ENCODE measurements at places on chromosomes 4 and X.

DNA sequence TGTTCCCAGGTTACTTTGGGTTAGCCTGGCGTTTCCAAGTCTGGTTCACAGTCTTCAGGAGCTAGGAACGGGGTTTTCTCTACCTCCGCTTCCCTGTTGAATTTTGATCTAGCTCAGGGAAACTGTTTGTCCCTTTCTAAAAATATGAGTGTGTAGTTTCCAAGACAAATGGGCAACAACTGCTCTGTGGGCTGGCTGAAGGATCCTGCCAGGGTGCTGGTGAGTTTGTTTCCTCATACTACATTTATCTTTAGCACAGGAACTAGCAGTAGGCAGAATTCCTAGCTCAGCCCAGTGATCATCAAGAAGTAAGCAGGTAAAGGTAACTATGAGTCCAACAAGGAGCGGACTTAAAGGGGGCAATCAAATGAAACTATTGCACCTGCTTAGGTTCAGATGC, 13.3 kb upstream of the FAM47E start:
- peak; percentile 80 for DNase-seq

DNA sequence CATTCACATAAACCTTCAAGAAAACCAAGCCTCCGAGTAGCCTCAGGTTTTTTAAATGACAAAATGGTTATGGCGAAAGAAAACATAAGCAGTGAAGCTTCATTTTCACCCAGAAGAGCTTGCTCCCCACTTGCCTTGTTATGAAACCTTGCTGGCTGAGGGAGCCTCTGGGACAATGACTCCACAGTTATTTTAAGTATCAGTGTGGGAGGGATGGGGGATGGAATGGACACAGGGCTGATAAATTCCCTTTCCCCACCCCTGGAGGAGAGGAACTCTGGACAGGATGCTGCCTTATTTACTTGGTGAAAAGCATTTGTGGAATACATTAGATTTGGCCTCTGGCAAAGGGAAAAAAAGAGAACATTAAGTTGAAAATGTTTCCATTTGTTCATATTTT, 220.7 kb upstream of the CNKSR2 start:
- peak; percentile 45 for DNase-seq

DNA sequence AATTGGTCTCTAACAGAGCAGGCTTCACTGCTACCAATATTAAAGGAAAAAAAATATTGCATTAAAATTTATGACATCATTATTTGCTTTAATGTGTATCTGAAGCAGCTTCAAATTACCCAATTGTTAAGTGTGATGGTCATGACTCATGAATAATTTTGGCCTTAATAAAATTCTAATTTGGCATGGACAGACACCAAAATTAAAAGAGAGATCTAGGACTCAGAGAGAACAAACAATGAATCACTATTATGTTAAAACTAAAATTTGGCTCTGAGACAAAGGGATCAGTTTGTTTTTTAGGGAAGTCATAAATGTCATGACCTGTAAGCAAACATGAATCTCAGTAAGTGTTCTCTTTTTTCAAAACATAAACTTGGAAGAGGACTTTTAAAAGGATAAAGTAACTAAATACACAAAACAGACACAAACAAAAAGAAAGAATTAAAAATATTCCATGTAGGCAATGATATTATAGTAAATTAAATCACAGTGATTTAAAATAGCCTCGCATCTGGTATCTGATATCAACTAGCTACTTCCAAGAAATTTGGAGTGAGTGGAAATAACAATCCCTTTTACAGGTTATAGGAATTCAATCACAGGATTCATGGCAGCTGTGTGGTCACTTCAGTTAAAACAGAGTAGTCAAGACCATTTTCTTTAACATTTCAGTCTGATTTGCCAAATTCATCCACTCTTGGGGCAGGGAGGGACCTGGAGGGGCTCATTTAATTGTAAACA, 11.6 kb downstream of the VEGFC start:
- no peak for DNase-seq

- DNase-seq = no peak
Measured at GRCh38 chr4:8547108-8547911, 32.9 kb upstream of the GPR78 start.

DNA sequence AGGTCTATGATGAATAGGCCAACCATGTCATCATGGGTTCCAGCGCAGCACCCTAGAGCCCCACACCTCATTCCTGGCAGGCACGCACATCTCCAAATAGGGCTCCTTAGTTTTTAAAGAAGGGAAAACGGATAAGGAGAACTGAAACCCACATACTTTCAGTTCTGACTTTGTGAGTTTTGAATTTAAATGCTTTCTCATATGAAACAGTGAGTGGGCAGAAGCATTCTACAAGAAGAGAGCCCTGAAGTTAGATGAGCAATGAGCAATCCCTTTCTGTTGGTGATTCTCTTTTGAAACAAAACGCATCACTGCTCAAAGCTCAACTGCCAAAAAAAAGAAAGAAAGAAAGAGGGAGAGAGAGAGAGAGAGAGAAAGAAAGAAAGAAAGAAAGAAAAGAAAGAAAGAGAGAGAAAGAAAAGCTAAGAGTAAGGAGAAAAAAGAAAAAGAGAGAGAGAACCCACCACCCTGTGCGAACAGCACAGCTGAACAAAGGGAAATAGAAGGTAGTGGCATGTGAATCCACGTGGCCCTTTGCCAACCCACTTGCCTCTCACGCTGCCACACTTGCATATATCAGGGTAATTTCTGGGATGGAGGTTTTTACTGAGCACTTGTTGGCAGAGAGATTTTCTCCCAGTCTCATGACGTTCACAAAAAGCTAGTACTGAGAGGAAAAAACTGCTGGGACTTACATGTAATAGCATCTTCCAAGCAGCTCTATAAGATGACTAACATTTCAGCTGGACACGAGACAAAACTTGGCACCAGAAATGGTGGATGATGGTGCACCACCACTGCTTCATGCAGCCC, 31.0 kb downstream of the TMSB4X start:
- no peak for DNase-seq

- DNase-seq = no peak
Measured at GRCh38 chr4:115054836-115055235, 58.6 kb downstream of the NDST4 start.

DNA sequence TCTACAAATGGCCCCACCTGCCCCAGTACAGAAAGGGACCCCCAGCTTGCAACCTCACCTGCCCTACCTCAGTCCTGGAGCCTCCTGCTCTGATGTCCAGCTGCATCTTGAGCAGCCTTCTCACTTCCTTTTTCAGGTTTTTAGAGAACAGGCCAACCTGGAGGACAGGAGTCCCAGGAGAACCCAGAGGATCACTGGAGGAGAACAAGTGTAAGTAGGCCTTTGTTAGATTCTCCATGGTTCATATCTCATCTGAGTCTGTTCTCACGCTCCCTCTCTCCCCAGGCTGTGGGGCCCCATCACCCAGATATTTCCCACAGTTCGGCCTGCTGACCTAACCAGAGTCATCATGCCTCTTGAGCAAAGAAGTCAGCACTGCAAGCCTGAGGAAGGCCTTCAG, 3.6 kb downstream of the MAGEA11 start:
- no peak for DNase-seq

GRCh38 chrX:68939868-68940267, 111.0 kb downstream of the EFNB1 start:
- DNase-seq = no peak

Data from gastrocnemius medialis (tissue), 4 donors.